Activated CD8-positive, alpha-beta T cell treated with anti-CD3 and anti-CD28 coated beads, Interleukin-2, amount 10 ng/mL, durations not matched to agents 7 days and 5 days (primary cell): ENCODE measurements at places on chromosomes 7 and 10. TPM values are rescaled to one million over a fixed set of nuclear protein-coding genes. Genes with fewer than 3 reads are reported as not detected.

DNA sequence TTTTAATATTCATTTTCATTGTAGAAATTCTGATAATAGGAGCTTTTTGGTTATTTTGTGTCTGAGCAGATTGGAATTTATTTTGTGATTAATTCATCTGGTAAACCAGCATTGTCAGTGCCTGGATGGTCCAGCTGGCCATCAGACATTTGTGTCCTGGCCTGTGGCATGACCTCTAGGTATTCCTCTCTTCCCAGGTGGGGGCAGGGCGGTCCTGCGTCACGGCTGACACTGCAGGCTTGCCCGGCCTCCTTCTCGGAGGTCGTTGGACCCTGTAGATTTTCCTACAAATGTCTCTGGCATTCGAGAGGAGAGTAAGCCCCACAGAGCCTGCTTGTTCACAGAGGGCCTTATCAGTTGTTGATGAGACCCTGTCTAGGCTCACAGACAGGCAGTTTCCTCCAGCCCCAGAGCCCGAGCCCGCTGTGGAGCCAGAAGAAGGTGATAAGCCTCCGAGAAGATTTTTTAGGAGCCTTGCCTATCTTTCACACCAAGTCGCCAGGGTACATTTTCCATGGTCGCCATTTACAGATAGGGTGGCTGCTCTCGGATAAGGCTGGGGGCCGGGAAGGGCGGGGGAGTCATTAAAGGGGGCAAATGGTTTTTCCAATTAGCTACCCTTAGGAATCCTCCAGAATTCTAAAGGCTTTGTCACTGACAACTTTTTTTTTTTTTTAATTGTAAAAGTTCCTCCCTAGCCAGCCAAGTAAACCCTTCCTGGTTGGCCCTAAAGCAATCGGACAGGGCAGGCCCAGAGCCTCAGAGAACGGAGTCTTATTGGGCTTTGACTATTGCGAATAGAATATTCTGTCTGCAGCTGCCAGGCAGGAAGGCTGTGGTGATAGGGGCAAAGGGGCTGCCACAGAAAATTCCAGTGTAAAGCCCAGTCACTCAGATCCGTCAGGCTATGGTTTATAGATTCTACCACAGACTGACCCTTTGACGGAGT lies 78.1 kb upstream of the TBX20 start:
- H3K27ac ChIP-seq: no peak overlapping the region
- H3K4me3 ChIP-seq: no peak overlapping the region
- no peak for DNase-seq
- H3K4me1 ChIP-seq: no peaks in the 10 kb centered on the region

DNA sequence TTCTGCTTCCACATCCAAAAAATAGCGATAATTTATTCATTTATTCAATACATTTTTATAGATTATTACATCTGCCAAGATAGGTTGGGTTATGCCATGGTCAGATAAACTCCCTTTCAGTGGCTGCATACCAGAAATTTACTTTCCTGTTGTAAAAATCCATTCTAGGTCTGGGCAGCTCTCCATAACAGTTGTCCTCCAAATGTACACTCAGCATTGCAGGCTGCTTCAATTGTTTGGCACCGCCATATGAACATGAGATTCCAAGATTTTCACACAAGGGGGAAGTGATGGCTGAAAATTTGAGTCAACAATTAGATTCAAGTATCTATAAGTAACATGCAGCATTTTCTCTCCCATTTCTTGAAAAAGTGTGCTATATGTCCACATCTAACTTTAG lies 568.7 kb downstream of the ETV1 start:
- H3K27ac ChIP-seq: no peak overlapping the region
- no peak for DNase-seq
- H3K36me3 ChIP-seq: no peaks in the 10 kb centered on the region
- no peaks in the 10 kb centered on the region for H3K27me3 ChIP-seq

GRCh38 chr10:48634984-48635557 lies 30.2 kb upstream of the ARHGAP22 start:
- H3K4me3 ChIP-seq: no peak overlapping the region
- H3K27ac ChIP-seq: no peak overlapping the region
- peaks cover 38% of the 10 kb centered on the region for H3K27me3 ChIP-seq
- no peaks in the 10 kb centered on the region for H3K36me3 ChIP-seq

DNA sequence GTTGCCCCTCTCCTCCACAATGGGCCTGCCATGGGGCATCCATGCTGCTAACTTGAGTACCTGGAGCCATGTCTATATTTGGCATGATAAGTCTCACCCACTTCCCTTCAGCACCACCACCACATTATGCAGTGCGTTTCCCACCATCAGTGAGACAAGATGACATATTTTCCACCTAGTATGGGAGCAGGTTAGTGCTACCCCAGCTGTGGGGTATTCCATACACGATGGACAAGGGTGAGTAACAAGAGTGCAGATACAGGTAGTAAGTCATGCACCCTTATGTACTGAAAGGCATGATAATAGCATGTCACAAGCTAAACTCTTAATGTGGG lies 21.2 kb upstream of the OR2AE1 start:
- H3K4me1 ChIP-seq: peaks cover 15% of the 10 kb centered on the region
- no peak overlapping the region for H3K4me3 ChIP-seq
- peak overlapping the region; percentile 45 for H3K27ac ChIP-seq
- DNase-seq: no peak
- no peaks in the 10 kb centered on the region for H3K27me3 ChIP-seq

DNA sequence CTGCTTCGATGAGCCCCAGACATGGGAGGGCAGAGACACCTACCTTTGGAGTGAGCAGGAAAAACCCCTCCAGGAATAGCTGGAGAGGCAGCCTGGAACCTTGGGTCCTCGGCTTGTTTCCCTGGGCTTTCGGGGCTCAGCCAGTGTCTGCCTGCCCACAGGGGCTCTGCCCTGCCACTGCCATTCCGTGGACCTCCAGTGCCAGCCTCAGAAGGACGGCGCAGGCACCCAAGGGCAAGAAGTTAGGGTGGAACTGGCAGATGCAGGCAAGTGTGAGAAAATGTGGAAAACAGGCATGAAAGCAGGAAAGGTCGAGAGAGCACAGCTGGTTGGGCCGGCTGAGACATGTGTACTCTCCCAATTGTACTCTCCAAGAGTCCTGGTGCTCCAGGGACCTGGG lies 281.5 kb downstream of the GRID1 start:
- H3K4me1 ChIP-seq: no peaks in the 10 kb centered on the region
- H3K36me3 ChIP-seq: no peaks in the 10 kb centered on the region
- no peak for DNase-seq
- H3K27me3 ChIP-seq: peaks cover 3% of the 10 kb centered on the region
- H3K27ac ChIP-seq: no peak overlapping the region
- H3K4me3 ChIP-seq: no peak overlapping the region

- peaks cover 18% of the 10 kb centered on the region for H3K36me3 ChIP-seq
- no peak for DNase-seq
- H3K27me3 ChIP-seq: no peaks in the 10 kb centered on the region
- H3K4me3 ChIP-seq: no peak overlapping the region
- H3K27ac ChIP-seq: no peak overlapping the region
Measured at GRCh38 chr7:561631-562373, 42.2 kb upstream of the PDGFA start.

GRCh38 chr7:128863433-128863989 lies 855 bp downstream of the ATP6V1F start:
- H3K4me1 ChIP-seq: peaks cover 19% of the 10 kb centered on the region
- peaks cover 2% of the 10 kb centered on the region for H3K27me3 ChIP-seq
- H3K4me3 ChIP-seq: peak overlapping the region; percentile 90

GRCh38 chr7:45404622-45405021 lies 169.5 kb upstream of the ADCY1 start:
- peaks cover 10% of the 10 kb centered on the region for H3K27me3 ChIP-seq
- H3K36me3 ChIP-seq: no peaks in the 10 kb centered on the region
- H3K4me1 ChIP-seq: peaks cover 10% of the 10 kb centered on the region
- H3K4me3 ChIP-seq: no peak overlapping the region
- no peak for DNase-seq
- no peak overlapping the region for H3K27ac ChIP-seq

DNA sequence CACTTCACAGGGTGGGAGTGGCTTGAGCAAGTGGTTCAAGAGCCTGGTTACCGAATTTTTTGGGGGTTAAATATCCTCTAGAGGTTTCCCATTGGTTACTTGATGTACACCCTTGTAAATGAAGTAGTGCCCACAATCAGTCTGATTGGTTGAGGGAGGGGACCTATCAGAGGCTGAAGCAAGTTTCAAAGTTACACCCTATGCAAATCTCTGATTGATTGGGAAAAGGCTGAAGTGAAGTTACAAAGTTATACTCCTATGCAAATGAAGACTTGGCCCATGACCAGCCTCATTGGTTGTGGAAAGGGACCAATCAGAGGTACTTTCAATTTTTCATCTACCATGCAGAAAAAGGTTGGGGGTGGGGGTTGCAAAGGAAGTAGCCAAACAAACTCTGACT lies 34.7 kb downstream of the UBE2D4 start:
- H3K27me3 ChIP-seq: no peaks in the 10 kb centered on the region
- H3K4me1 ChIP-seq: peaks cover 13% of the 10 kb centered on the region
- DNase-seq: no peak
- H3K4me3 ChIP-seq: no peak overlapping the region

DNA sequence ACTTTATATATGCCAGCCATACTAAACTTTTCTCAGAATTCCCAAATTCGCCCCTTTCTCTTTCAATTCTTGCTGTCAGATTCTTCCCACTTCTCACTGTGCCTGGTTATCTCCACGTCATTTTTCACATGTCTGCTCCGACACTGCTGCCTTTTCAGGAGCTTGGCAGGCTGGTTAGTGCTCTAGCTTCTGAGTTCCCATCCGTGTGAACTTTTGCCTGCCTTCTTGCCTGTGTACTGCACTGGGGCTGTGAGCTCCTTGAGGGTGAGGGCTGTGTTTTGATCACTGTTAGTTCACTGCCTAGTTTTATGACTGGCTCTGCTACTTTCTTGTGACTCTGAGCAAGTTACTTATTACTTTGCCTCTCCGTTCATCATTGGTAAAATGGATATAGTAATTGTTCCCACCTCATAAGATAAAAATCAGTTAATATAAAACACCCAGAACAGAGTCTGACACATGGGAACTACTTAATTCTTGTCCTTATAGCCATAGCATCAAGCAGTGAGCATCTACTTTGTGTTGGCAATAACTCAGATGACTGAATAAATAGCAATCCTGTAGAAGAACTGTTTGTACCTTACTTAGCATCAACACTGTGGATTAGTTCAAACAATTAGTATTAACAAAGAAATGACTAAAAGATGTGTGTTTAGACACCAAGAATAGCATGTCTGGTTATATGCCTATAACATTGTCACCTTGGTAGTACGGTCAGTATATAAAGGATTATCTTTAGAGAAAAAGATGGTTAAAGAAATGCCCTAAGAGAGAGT lies 5.5 kb downstream of the GSTO1 start:
- H3K4me3 ChIP-seq: no peak overlapping the region
- no peak for DNase-seq
- no peaks in the 10 kb centered on the region for H3K27me3 ChIP-seq
- peak overlapping the region; percentile 78 for H3K27ac ChIP-seq

DNA sequence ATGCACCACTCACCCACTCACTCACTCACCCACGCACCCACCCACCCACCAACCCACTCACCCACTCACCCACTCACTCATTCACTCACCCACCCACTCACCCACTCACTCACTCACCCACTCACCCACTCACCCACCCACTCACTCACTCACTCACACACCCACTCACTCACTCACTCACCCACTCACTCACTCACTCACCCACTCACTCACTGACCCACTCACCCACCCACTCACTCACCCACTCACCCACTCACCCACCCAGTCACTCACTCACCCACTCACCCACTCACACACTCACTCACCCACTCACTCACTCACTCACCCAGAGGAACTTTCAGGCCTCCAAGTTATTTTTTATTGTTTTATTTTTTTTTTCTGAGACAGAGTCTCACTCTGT lies 93.1 kb upstream of the MKI67 start:
- H3K27ac ChIP-seq: no peak overlapping the region
- DNase-seq: no peak
- H3K27me3 ChIP-seq: peaks cover 18% of the 10 kb centered on the region
- no peak overlapping the region for H3K4me3 ChIP-seq
- no peaks in the 10 kb centered on the region for H3K36me3 ChIP-seq

- no peak overlapping the region for H3K27ac ChIP-seq
- H3K27me3 ChIP-seq: peaks cover 6% of the 10 kb centered on the region
- no peaks in the 10 kb centered on the region for H3K36me3 ChIP-seq
- H3K4me3 ChIP-seq: no peak overlapping the region
- H3K4me1 ChIP-seq: no peaks in the 10 kb centered on the region
- no peak for DNase-seq
Measured at GRCh38 chr7:1326511-1326785, 93.8 kb downstream of the UNCX start.

- H3K4me3 ChIP-seq: no peak overlapping the region
- no peaks in the 10 kb centered on the region for H3K36me3 ChIP-seq
- H3K27me3 ChIP-seq: no peaks in the 10 kb centered on the region
- no peak for DNase-seq
- no peaks in the 10 kb centered on the region for H3K4me1 ChIP-seq
- H3K27ac ChIP-seq: no peak overlapping the region
Measured at GRCh38 chr10:2777666-2778355, 289.5 kb upstream of the PFKP start.

- no peak overlapping the region for H3K27ac ChIP-seq
- no peaks in the 10 kb centered on the region for H3K36me3 ChIP-seq
- no peaks in the 10 kb centered on the region for H3K27me3 ChIP-seq
- H3K4me3 ChIP-seq: no peak overlapping the region
Measured at GRCh38 chr10:79400146-79401004, 45.0 kb downstream of the ZCCHC24 start.

DNA sequence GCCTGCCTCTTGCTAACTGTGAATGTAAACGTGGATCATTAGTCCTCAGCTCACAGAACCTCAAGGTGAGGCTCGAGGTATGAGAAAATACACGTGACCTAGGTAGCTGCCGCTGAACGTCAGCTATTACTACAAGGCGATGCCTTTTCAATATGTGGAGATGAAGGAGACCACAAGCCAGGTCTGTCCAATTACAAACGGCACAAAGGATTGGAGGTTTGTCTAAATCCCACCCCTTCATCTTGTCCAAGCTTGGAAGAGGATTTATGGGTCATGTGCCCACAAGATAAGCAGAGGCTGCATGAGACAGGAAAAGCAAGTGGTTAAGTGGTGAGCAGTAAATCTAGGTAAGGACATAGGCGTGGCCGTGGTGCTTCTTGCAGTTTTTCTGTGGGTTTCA lies 3.4 kb downstream of the H2BK1 start:
- H3K27me3 ChIP-seq: peaks cover 22% of the 10 kb centered on the region
- DNase-seq: peak; percentile 57
- H3K4me1 ChIP-seq: peaks cover 28% of the 10 kb centered on the region
- H3K4me3 ChIP-seq: peak overlapping the region; percentile 36
- H3K36me3 ChIP-seq: peaks cover under 1% of the 10 kb centered on the region

- no peak for DNase-seq
- no peaks in the 10 kb centered on the region for H3K4me1 ChIP-seq
- no peaks in the 10 kb centered on the region for H3K36me3 ChIP-seq
- H3K27ac ChIP-seq: no peak overlapping the region
- no peaks in the 10 kb centered on the region for H3K27me3 ChIP-seq
Measured at GRCh38 chr7:154427533-154427932, 375.3 kb downstream of the DPP6 start.

GRCh38 chr7:94395141-94396036 lies 694 bp downstream of the COL1A2 start:
- H3K4me1 ChIP-seq: peaks cover 32% of the 10 kb centered on the region
- peak; percentile 59 for DNase-seq
- no peaks in the 10 kb centered on the region for H3K36me3 ChIP-seq
- H3K27ac ChIP-seq: peak overlapping the region; percentile 54
- peaks cover 10% of the 10 kb centered on the region for H3K27me3 ChIP-seq
- peak overlapping the region; percentile 32 for H3K4me3 ChIP-seq

Gene PRLHR
- total RNA-seq: not detected

Gene PRR15
- total RNA-seq: not detected

Gene NEUROG3
- not detected for total RNA-seq
